ENCODE measurements at places on chromosomes 6 and 20. TPM values are rescaled to one million over a fixed set of nuclear protein-coding genes. Genes with fewer than 3 reads are reported as not detected.

Gene IYD
- polyA plus RNA-seq: 0.14 TPM

Gene RSPH9
- polyA plus RNA-seq: 2.1 TPM

Gene LPIN3
- polyA plus RNA-seq: 19.6 TPM

Gene SNAI1
- 7.9 TPM for polyA plus RNA-seq

Gene CD93
- 47.4 TPM for polyA plus RNA-seq

Gene GSTA1
- polyA plus RNA-seq: 1.3 TPM

Gene BLCAP
- polyA plus RNA-seq: 63.7 TPM

Gene C20orf144
- polyA plus RNA-seq: 0.19 TPM

Gene ANKRD66
- 0.11 TPM for polyA plus RNA-seq

Gene SLC4A11
- 4.2 TPM for polyA plus RNA-seq

Data from left renal pelvis (tissue), 4 donors.